ENCODE measurements at places on chromosomes 11 and 22.

GRCh38 chr11:70496591-70497535 lies 98.5 kb downstream of the CTTN start:
- no peak for DNase-seq

- no peak for DNase-seq
Measured at GRCh38 chr11:100203789-100204188, 483.3 kb upstream of the ARHGAP42 start.

DNA sequence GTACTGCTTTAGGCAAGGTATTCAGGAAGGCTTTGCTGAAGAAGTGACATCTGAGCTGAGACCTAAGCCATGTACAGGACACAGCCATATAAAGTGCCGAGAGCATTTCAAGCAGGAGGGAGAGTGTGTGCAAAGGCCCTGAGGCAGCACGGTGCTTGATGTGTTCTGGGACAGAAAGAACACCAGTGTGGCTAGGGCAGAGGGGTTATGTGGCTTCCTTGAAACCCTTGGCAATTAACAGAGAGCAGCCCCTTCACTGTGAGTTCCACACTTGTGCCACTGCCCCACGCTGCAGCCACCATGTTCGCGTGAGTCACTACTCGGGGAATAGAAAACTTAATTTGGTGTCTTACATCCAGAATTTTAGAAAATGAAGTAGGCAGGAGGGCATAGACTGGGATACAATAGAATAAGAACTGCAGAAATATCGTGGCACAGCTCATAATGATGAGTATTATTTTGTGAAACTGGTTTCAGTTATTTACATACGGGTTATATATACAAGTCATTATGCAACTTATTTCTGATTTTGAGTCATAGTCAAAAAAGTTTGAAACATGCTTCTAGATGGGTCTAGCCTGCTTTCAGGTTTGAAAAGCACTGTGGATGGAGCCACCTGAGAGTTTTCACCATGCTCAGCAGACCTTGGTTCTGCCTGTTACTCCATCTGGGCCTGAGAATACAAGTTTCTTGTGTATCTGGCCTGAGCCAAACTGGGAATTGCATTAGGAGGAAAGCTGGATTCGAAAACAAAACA lies 11.8 kb downstream of the IL10RA start:
- DNase-seq, result no peak

- DNase-seq, result no peak
Measured at GRCh38 chr11:102664001-102664752, 39.0 kb upstream of the MMP20 start.

DNA sequence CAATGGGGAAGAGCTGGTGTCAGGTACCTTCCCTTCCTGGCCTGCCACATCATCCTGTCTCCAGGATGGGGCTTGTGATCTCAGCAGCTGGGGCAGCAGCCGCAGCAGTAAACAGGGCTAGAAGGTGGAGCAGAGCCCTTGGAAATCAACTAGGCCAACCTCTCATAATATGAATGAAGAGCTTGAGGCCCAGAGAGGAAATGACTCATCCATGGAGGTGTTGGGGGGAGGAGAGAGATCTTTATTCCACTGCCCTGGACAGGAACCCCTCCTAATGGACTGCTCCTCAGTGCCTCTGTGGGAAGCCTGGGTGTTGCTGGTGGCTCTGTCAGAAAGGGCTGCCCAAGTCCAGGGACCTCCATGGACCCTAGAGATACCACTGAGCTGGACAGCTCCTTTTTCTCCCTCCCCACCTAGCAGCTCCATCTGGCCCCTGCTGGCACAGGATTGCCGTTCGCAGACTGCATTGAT lies 111.8 kb downstream of the OSBP2 start:
- no peak for DNase-seq

GRCh38 chr22:20243537-20244249 lies 24.4 kb downstream of the RTN4R start:
- no peak for DNase-seq

- no peak for DNase-seq
Measured at GRCh38 chr22:37014835-37015586, 4.2 kb downstream of the TST start.

GRCh38 chr22:29509815-29510214 lies 29.8 kb downstream of the NEFH start:
- no peak for DNase-seq

DNA sequence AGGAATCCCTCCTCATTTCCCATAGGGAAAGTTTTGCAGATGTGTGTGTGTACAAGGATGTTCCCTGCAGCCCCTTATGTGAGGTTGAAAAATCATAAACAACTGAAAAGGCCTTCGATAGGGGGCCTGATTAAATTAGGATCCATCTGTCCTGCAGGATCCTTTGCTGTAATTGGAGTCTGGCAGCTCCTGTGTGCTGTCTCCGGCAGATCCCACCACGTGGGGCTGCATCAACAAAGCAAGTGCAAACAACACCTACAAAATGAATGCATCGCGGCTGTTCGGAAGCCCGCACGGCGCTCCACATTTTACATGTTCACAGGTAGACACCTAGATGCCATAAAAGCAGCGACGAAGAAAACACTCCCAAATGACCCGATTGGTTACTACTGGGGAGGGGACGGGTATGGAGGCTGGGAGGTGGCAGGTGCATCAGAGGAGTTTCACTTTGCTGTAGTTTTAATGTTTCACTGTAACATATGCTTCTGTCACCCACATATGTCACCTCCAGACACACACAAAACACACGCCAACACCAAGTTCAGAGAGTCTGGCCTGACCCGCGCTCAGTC lies 52.2 kb downstream of the NFAM1 start:
- DNase-seq, result no peak
